ENCODE measurements at places on chromosomes 3 and 15. TPM values are rescaled to one million over a fixed set of nuclear protein-coding genes. Genes with fewer than 3 reads are reported as not detected.

- no peak for DNase-seq
Measured at GRCh38 chr15:74464216-74464615, 3.3 kb upstream of the UBL7 start.

DNA sequence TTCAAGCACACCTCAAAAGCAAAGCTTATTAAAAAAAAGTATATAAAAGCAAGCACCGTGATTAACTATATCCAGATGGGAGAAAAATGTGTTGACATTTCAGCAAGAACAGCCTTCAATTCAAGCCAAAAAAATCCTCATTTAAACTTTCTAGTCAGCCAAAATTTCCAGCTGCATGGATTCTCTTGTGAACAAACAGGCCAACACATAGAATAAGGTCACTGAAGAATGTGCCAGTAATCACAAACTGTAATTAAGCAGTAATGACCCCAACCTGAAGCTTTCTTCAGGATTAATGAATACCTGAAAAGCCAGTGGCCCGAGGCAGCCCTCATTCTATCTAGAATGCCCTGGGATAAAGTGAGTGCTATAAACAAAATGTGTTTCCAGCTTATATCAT lies 130.7 kb upstream of the KCNMB2 start:
- no peak for DNase-seq

DNA sequence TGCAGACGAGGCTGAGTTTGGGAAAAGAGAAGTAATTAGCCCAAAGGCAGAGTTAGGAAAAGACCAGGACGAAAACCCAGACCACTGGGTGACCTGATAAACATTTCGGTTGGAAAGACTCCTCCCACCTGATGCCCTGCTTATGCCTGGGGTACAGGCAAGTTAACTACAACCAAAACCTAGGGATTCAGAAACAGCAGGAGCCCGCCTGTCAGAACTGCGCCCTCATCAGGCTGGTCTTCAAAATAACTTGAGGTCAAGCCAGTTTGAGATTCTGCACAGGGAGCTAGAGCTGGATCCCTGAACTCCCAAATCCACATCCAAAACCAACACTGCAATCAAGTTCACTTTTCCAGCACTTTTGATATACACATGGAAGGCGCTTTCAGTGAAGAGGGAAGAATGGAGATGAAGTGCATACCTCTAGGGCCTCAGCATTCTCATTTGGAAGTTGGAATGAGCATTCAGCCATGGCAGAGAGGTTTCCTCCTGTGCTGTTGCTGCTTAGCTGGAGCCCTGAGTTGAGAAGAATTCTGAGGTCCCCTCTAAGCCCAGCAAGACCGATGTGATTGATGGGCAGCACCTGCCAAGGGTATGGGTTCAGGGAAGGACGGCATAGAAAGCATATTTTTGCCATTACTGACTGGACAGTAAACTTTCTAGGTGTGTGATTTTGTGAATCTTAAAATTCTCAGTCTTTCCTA lies 11.6 kb downstream of the TSEN2 start:
- DNase-seq = no peak

Gene TP63
- total RNA-seq = 1.8 TPM

DNA sequence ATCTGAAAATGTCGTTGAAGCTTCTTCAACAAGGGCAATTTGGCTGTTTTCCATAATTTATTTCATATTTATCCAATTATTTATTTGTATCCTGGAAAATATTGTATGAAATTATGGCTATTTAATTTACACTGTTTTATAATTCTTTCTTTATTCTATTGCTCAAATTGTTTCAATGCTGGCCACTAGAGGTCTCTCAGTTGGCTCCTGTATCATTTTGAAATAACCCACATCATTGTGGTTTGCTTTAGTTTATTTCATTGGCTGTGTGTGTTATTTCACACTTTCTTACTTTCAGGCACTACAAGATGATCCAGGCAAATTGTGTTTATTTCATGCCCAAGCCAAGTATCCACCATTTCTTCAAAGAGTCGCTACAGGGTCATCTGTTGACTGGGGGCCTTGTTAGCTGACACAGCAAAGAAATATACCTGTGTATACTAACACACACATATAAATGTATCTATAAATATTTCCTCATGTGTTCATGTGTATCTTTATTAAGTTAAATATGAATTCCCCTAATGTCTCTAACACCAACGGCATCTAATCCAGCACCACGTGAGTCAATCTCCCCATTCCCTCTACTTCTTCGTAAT lies 86.2 kb downstream of the NPAP1 start:
- no peak for DNase-seq

DNA sequence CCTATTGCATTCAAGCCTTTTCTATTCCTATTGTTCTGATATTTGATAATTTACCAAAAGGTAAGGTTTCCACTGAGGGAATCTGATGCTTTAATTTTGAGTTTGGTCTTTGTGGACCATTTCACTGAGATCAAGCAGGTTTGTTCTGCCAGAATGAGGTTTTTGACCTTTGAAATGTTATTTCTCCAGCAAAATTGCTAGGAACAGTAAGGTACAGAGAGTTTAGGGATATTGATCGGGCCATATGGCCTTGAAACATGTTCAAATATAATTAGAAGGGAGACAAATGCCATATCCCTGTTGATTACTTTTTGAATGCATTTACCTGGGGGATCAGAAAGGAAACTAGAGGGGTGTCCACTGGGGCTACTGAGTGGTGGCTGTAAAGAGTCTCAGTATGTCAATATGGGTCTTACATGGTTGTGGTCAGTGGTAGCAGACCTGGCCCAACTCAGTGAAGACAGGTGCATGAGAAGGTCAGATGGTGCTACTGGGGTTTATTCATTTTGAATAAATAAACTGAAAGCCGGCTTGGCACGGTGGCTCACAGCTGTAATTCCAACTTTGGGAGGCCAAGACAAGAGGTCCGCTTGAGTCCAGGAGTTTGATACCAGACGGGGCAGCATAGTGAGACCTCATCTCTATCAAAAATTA lies 100.2 kb downstream of the SV2B start:
- no peak for DNase-seq

DNA sequence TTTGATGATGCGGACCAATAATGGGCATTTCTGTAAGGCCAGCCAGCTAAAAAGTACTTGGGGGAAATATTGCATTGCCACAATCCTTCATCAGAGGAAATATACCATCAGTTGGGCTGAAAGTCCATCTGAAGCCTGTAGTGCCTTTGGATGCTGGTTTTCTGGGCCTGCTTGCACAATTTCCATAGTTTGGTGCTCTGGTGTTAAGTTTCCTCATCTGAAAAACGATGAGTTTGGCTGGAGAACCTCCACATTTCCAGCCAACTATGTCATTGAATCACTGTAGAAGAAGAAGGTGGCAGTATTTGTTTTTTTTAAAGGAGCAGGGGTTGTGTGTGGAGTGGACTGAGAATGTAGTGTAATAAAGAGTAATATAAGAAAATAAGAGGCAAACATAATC lies 10.1 kb downstream of the CCNB2 start:
- peak; percentile 37 for DNase-seq

GRCh38 chr15:60324706-60325438 lies 72.9 kb downstream of the ANXA2 start:
- no peak for DNase-seq

Gene GREM1
- total RNA-seq = 457 TPM

- DNase-seq = no peak
Measured at GRCh38 chr15:40594429-40594836, 384 bp downstream of the KNL1 start.

DNA sequence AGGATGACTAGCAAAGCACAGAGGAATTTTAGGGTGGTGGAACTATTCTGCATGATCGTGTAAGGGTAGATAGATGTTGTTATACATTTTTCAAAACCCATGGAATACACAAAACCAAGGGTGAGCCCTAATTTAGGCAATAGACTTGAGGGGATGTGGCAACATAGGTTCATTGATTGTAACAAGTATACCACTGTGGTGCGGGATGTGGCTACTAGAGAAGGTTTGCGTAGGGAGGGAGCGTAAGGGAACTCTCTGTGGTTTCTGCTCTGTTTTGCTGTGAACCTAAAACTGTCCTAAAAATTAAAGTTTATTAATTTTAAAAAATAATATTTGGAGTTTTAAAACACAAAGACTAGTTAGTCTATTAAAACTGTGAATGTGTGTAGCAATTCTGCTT lies 202.8 kb downstream of the PLCL2 start:
- DNase-seq = no peak

Gene GPR176
- total RNA-seq = 173 TPM

Gene MED12L
- total RNA-seq = 2.2 TPM

GRCh38 chr3:68986496-68987208 lies 26.8 kb downstream of the EOGT start:
- no peak for DNase-seq

DNA sequence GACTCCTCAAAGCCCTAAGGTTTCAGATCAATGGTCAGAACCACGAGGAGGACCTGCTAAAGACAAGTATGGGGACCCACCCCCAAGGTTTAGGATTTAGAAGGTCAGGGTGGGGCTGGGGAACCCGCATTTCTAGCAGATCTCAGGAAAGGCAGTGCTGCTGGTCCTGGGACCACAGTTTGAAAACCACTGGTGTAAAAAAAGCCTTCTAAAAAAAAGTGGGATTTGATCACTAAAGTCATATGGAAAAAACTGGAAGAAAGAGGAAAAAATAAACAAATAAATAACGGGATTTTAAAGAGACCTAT lies 832 bp downstream of the SLC41A3 start:
- DNase-seq = no peak

DNA sequence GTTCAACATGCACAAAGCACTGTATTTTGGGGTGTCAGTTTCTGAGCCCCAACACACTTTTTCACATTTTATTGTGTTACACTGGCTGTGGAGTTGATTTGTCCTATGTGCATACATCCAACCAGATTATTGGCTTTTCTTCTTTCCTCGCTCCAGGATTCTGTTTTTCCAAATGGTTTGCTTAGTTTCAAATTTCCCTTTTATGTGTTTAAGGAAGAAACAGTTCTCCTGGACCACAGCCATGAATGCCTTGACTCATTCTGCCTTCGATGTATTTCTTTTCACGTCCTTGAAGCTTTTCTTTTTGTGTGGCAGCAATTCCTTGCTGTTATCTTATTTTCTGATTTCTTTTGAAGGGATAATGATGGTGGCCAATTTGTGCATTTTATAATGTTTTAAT lies 53.8 kb downstream of the CACNA2D3 start:
- no peak for DNase-seq

GRCh38 chr15:96535148-96535547 lies 204.6 kb downstream of the NR2F2 start:
- no peak for DNase-seq

GRCh38 chr3:86519819-86520218 lies 471.1 kb downstream of the VGLL3 start:
- DNase-seq = no peak

Gene UROC1
- total RNA-seq = not detected

- DNase-seq = no peak
Measured at GRCh38 chr15:86620641-86621349, 541.1 kb downstream of the AGBL1 start.

GRCh38 chr3:183844606-183845005 lies 19.2 kb upstream of the MAP6D1 start:
- peak; percentile 78 for DNase-seq

Gene VPS33B
- total RNA-seq = 10.0 TPM

DNA sequence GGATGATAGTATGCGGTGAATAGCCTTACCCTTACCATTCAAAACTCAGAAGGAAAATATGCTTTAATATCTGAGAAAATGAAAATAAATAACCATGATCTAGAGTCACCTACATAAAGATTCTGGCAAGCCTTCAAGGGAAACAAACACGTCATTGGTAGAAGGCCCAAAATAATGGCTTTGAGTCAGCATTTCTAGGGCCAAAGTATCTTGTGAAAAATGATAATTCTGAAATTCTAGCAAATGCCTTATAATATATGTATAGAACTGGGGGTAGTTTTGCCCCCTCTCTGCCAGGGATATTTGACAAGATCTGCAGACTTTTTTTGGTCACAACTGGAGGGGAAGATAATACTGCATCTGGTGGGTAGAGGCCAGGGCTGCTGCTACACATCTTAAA lies 15.4 kb downstream of the PLSCR1 start:
- peak; percentile 72 for DNase-seq

GRCh38 chr3:14492948-14493881 lies 46.9 kb downstream of the GRIP2 start:
- DNase-seq = peak; percentile 85
